ENCODE measurements at places on chromosomes 3 and 15.

GRCh38 chr3:14853271-14853951 is 34.6 kb downstream of the FGD5 start:
- no peak for DNase-seq

DNA sequence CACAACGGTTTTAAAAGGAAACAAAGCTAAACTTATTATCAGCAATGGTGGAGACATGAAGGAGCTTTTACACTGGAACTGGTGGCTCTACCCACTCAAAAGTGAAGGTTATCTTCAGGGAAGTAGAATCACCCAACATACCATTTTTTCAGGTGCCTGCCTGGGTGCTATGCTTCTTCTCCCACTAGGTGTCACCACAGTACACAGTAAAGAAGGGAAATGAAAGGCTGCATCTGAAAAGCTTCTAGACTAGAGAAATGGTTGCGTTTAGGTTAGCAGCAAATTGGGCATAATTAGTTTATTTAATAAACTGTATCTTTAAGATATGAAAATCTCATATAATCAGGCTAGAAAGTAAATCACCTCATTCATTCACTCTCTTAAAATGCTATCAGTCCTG is 47.0 kb upstream of the SELENOK start:
- DNase-seq = no peak

DNA sequence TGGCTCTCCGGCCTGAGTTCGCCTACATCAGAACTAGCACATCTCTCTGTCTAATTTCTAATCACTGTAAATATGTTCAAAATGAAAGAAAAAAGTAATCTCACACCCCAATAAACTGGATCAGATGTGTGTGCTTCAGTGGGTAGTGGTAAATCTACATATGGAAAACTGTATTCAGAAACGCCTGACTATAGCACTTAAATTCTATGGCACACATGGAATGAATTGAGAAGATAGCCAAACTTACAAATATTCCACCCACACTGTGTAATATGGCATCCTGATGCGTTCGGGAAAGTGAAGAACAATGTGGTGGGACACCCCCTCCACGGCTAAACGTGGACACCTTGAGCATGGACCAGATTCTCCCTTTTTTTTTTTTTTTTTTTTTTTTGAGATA is 40.6 kb upstream of the BOC start:
- no peak for DNase-seq

DNA sequence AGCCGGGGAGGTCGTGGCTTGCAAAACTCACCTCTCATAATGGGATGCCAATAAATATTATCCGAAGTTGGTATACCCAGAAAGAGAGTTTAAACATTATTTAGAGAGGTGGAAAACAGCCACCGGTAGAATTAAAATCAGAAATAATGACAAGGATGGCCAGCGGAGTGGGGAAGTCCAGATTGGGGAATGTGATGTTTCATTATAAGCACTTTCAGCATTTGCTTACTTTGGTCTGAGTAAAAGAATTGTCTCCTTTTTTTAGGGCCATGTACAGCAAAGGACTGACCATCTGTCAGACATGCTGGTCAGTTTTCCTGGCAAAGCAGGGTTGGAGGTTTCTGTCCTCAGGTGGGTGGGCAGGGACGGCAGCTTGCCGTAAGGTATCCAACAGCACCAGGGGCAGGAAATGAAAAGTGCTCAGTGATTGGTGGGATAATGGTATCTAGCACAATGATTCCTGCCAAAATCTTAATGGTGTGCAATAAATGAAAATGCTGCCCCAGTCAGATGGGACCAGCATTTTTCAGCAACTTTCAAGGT is 24.3 kb downstream of the APBA2 start:
- DNase-seq = no peak

DNA sequence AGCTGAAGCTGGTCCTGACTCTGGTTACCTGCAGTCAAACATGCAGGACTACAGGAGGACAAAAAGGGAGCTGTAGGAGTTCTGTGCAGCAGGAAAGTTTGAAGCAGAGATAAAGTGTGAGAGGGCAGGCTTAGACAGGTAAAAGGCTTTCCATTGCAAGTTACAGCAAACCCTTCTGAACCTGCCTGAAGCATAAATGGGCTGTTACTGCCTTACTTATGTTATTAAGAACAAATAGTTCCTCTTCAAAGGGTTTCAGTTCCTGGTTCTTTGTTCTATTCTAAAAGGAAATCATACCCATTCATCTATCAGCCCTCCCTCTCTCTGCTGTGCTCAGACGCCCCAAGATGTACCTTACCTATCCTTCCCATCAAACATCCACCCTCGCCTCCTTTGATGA is 52.4 kb upstream of the CACNA2D3 start:
- no peak for DNase-seq

GRCh38 chr3:9452417-9452816 is 55.0 kb downstream of the SETD5 start:
- DNase-seq = no peak

GRCh38 chr3:147423798-147424580 is 14.8 kb downstream of the ZIC1 start:
- DNase-seq = no peak

GRCh38 chr3:117137065-117137464 is 427.5 kb downstream of the TUSC7 start:
- no peak for DNase-seq

DNA sequence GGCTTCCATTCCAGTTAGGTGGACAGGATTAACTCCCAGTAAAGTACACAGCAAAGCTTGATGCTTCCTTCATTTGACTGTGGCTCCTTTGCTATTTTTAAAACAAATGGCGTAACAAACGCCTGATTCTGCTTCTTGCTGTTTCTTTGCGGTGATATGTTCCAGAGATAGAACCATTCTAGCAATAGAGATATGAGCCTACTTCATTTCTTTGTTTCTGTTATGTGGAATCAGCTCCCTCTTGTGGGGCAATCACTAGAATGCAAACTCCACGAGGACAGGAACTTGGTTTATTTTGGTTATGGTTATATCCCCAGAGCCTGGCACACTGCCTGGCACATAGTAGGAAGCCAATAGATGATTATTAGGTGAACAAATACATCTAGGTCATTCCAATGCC is 122.6 kb upstream of the SLC6A11 start:
- DNase-seq = no peak

- DNase-seq = no peak
Observed at GRCh38 chr3:75042941-75043340, 428.5 kb upstream of the CNTN3 start.

GRCh38 chr3:142863930-142864920 is 24.7 kb downstream of the PCOLCE2 start:
- DNase-seq = no peak

GRCh38 chr3:23356169-23356568 is 153.0 kb downstream of the UBE2E2 start:
- no peak for DNase-seq

- no peak for DNase-seq
Observed at GRCh38 chr15:95226835-95227234, 995.5 kb downstream of the MCTP2 start.

- no peak for DNase-seq
Observed at GRCh38 chr3:194573680-194574437, 59.4 kb downstream of the TMEM44 start.
